Kidney (tissue), 22 donors: ENCODE measurements at places on chromosomes 5 and 9. TPM values are rescaled to one million over a fixed set of nuclear protein-coding genes. Genes with fewer than 3 reads are reported as not detected.

Gene BTNL8
- total RNA-seq = 0.19 TPM

Gene TLX3
- total RNA-seq = not detected

Gene WNT8A
- not detected for total RNA-seq

Gene DNM1
- 22.6 TPM for total RNA-seq

Gene CCDC152
- 1.1 TPM for total RNA-seq

Gene GMCL2
- total RNA-seq = not detected

Gene CATSPER3
- total RNA-seq = 1.4 TPM

Gene TAS2R1
- not detected for total RNA-seq

Gene SIT1
- 3.1 TPM for total RNA-seq

Gene TMEM215
- not detected for total RNA-seq

Gene TOR4A
- 23.8 TPM for total RNA-seq

Gene S1PR3
- 36.4 TPM for total RNA-seq

Gene OBP2B
- not detected for total RNA-seq

Gene HCN1
- not detected for total RNA-seq

Gene NR4A3
- 9.1 TPM for total RNA-seq

Gene PDZD2
- total RNA-seq = 14.8 TPM

Gene PHF24
- 0.98 TPM for total RNA-seq

Gene GIN1
- total RNA-seq = 8.1 TPM

Gene CMYA5
- 6.1 TPM for total RNA-seq
